ENCODE measurements at places on chromosomes 2 and 18. TPM values are rescaled to one million over a fixed set of nuclear protein-coding genes. Genes with fewer than 3 reads are reported as not detected.

DNA sequence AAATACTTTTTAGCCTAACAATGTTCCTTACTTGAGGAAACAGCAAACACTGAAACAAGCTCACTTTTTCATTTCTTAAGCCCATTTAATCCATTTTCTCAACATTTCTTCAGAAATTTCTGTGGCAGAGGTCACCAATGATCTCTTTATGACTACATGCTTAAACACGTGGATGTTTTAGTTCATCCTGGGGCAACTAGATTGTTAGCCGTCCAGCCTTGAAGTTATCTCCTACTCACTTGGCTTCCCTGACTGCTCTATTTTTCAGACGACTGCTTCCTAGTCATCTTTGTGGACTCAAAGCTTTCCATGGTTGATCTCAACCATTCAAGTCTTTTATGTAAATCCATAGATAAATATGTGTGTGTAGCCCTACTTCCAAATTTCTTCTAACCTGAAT is 24.1 kb downstream of the CD302 start:
- no peak overlapping the region for H3K4me3 ChIP-seq
- H3K4me1 ChIP-seq: no peaks in the 10 kb centered on the region
- no peaks in the 10 kb centered on the region for H3K36me3 ChIP-seq
- no peak overlapping the region for H3K27ac ChIP-seq

Gene BOLA3
- total RNA-seq: 56.2 TPM

DNA sequence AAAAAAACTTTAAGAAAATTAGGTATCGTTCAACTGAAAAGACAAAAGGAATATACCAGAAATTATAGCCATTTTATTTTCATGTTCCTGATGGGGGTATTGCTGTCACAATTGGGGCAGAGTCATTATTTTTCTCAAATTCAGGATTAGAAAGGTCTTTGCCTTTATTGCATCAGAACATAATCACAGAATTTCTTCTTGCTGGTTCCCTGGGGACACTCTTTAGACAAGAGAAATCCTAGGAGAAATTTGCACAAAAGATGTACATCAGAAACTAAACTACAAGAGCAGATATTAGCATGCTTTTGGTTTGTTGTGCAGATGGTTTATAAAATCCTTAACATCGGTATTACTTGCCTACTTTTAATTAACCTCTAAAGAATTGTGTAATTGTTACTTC is 103.2 kb downstream of the NCOA1 start:
- no peak overlapping the region for H3K27ac ChIP-seq
- no peaks in the 10 kb centered on the region for H3K27me3 ChIP-seq
- no peak overlapping the region for H3K4me3 ChIP-seq
- H3K4me1 ChIP-seq: peaks cover 19% of the 10 kb centered on the region
- no peaks in the 10 kb centered on the region for H3K36me3 ChIP-seq

- H3K27me3 ChIP-seq: no peaks in the 10 kb centered on the region
- no peaks in the 10 kb centered on the region for H3K4me1 ChIP-seq
- no peaks in the 10 kb centered on the region for H3K36me3 ChIP-seq
- DNase-seq: no peak
- H3K4me3 ChIP-seq: no peak overlapping the region
Measured at GRCh38 chr2:38148501-38148900, 72.5 kb upstream of the CYP1B1 start.

DNA sequence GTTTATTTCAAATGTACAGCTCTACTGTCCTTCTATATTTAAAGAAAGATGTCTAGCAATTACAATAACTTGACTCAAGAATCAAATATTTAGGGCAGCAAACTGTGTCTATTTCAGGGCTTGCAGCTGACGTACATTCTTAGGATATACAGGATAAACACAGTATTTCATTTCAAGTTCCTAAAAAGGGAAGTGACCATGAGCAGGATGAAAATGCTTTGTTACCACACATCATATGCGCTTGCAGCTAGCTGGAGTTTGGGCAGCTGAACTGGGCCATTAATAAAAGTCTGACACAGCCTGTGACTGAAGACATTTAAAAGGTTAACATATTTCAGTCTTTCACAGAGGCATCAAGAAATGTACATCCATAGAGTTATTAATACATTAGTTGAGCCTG is 264.6 kb upstream of the TRIB2 start:
- no peaks in the 10 kb centered on the region for H3K36me3 ChIP-seq
- no peaks in the 10 kb centered on the region for H3K27me3 ChIP-seq
- no peak overlapping the region for H3K27ac ChIP-seq
- H3K4me3 ChIP-seq: no peak overlapping the region
- no peak for DNase-seq

Gene LIPG
- total RNA-seq: 13.2 TPM

Gene REV1
- 51.9 TPM for total RNA-seq

DNA sequence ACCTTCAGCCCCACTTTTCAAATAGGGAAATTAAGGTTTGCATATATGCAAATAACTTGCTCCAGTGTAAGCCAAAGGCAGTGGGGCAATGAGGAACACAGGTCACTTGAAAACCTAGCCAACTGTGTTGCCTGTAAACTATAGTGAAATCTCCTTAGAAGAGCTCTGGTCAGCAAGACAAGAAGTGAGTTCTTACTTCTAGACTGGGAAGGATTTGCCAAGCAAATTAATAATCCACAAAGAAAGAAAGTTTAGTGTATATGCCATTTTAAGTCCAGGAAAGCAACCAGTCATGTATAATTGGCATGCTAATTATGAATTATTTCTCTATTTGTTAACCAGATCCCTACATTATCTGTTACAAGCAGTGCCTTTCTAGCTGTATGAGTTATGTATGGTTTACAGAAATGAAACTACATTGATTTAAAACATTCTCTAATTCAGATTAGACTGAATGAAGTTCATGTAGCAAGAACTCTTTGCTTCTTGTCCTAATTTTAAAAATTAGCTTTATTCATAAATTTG is 129.9 kb downstream of the MTX2 start:
- H3K27me3 ChIP-seq: no peaks in the 10 kb centered on the region
- H3K27ac ChIP-seq: no peak overlapping the region
- no peak overlapping the region for H3K4me3 ChIP-seq

Data from neural progenitor cell (in vitro differentiated cells).